ENCODE measurements at places on chromosomes 16 and 17. TPM values are rescaled to one million over a fixed set of nuclear protein-coding genes. Genes with fewer than 3 reads are reported as not detected.

GRCh38 chr16:68475071-68475470, 26.8 kb upstream of the SMPD3 start:
- H3K27me3 ChIP-seq, result peaks cover 4% of the 10 kb centered on the region
- H3K4me1 ChIP-seq, result peaks cover 17% of the 10 kb centered on the region
- H3K4me3 ChIP-seq, result no peak overlapping the region
- H3K27ac ChIP-seq, result peak overlapping the region; percentile 45
- H3K36me3 ChIP-seq, result no peaks in the 10 kb centered on the region
- peak; percentile 62 for DNase-seq

GRCh38 chr17:45046537-45047125, 4.8 kb downstream of the DCAKD start:
- H3K4me1 ChIP-seq, result peaks cover 32% of the 10 kb centered on the region
- H3K4me3 ChIP-seq, result no peak overlapping the region
- H3K27ac ChIP-seq, result no peak overlapping the region
- H3K36me3 ChIP-seq, result peaks cover 24% of the 10 kb centered on the region
- no peaks in the 10 kb centered on the region for H3K27me3 ChIP-seq
- no peak for DNase-seq

- H3K4me1 ChIP-seq, result peaks cover 7% of the 10 kb centered on the region
- H3K4me3 ChIP-seq, result no peak overlapping the region
- peaks cover 47% of the 10 kb centered on the region for H3K27me3 ChIP-seq
- no peak overlapping the region for H3K27ac ChIP-seq
Measured at GRCh38 chr17:5585836-5586521, 1.7 kb upstream of the NLRP1 start.

GRCh38 chr17:48799069-48799723, 17.8 kb downstream of the TTLL6 start:
- H3K36me3 ChIP-seq, result peaks cover 22% of the 10 kb centered on the region
- peak; percentile 57 for DNase-seq
- no peaks in the 10 kb centered on the region for H3K27me3 ChIP-seq
- peak overlapping the region; percentile 72 for H3K27ac ChIP-seq
- peaks cover 40% of the 10 kb centered on the region for H3K4me1 ChIP-seq
- no peak overlapping the region for H3K4me3 ChIP-seq

Gene ADAD2
- not detected for total RNA-seq

Gene TBX4
- total RNA-seq, result not detected

DNA sequence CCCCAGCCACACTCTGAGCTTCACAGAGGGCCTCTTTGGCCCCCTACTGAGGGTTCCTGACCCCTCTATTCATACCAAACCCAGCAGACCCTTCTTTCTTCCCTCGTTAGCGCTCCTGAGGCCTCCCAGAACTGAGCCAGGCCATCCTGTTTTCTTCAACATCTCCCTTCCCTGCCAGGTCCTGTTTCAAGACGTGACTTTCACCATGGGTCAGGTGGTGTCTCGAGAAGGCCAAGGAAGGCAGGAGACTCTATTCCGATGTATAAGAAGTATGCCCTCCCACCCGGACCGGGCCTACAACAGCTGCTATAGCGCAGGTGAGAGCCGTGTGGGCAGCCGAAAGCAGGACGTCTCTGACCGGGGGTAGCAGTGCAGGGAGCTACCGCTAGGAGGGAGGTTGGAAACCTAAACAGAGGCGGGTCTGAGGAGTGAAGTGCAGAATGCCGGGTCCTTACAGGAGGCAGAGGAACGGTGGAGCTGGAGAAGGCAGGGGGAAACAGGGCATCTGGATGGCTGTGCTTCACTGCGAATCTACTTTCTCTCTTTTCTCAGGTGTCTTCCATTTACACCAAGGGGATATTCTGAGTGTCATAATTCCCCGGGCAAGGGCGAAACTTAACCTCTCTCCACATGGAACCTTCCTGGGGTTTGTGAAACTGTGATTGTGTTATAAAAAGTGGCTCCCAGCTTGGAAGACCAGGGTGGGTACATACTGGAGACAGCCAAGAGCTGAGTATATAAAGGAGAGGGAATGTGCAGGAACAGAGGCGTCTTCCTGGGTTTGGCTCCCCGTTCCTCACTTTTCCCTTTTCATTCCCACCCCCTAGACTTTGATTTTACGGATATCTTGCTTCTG, 1.3 kb upstream of the SENP3 start:
- H3K36me3 ChIP-seq, result peaks cover 65% of the 10 kb centered on the region
- peak overlapping the region; percentile 64 for H3K27ac ChIP-seq
- H3K4me1 ChIP-seq, result peaks cover 44% of the 10 kb centered on the region
- peak overlapping the region; percentile 90 for H3K4me3 ChIP-seq
- DNase-seq, result peak; percentile 76
- H3K27me3 ChIP-seq, result no peaks in the 10 kb centered on the region

GRCh38 chr17:81583589-81584342, 31.6 kb upstream of the FAAP100 start:
- H3K27ac ChIP-seq, result no peak overlapping the region
- H3K4me1 ChIP-seq, result peaks cover 7% of the 10 kb centered on the region
- no peaks in the 10 kb centered on the region for H3K27me3 ChIP-seq
- H3K4me3 ChIP-seq, result no peak overlapping the region

DNA sequence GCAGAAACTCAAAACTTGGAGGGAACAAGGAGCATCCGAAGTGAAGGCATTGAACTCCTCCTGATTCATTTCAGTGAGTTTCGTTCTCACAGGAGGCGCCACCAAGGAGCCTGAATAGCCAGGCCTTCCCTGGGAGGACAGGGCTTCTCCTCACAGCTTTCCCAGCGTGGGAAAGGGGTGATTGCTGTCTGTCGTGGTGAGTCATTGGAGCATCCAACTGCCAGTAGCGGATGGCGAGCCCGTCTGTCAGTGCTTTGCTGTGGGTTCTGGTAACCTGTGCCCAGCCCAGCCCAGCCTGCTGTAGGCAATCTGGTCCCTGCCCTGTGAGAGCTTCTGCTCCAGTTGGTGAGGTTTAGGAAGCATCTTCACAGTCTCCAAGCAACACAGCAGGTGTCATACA, 28.3 kb downstream of the PLCD3 start:
- H3K27ac ChIP-seq, result no peak overlapping the region
- H3K36me3 ChIP-seq, result peaks cover 84% of the 10 kb centered on the region
- H3K4me3 ChIP-seq, result no peak overlapping the region

DNA sequence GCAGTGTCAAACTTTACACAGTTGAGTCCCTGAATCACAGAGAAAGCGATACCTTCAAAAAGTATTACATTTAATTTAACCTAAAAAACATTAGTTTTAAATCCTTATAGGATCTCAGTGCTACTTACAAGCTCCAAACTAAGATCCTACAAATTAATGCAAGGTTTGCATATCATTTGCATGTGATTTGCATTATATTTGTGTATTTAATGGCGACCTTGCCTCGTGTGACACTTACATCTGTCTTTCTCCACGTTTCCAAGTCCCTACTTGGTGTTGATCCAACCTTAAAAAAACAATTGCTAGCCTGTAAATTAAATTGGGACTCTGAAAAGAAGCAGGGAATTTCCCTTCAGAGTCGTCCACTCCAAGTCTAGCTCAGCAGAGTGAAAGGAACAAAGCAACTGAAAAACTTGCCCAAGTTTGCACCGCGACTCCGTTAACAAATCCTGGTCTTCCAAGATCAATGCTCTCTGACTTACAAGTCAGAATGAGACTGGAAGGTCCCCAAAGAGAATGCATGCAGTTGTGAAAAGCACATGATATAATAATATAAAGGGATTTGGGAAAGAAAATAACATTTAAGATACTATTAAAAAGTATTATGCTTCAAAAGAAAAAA, 739 bp upstream of the FAM117A start:
- DNase-seq, result no peak
- peak overlapping the region; percentile 81 for H3K27ac ChIP-seq

DNA sequence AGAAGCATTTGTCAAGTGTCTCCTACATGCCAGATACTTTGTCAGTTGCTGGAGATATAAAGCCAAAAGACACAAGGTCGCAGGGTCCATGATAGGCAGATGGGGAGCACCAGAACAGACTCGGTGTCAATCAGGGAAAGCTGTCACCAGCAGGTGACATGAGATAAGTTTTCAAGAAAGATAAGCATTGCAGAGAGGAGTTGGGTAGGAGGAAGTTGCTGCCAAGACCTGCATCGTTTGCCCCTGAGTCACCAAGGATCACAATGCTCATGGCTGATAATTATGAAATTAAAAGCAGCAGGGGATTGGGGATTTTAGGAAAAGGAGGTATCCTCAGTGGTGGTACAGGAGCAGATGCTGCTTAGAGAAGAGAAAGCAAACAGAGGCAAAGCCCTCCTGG, 551.1 kb upstream of the CDH11 start:
- no peak for DNase-seq
- no peak overlapping the region for H3K27ac ChIP-seq
- no peaks in the 10 kb centered on the region for H3K27me3 ChIP-seq
- no peaks in the 10 kb centered on the region for H3K4me1 ChIP-seq
- no peaks in the 10 kb centered on the region for H3K36me3 ChIP-seq

Gene ABCC12
- total RNA-seq, result not detected

Gene NHLRC4
- total RNA-seq, result not detected

DNA sequence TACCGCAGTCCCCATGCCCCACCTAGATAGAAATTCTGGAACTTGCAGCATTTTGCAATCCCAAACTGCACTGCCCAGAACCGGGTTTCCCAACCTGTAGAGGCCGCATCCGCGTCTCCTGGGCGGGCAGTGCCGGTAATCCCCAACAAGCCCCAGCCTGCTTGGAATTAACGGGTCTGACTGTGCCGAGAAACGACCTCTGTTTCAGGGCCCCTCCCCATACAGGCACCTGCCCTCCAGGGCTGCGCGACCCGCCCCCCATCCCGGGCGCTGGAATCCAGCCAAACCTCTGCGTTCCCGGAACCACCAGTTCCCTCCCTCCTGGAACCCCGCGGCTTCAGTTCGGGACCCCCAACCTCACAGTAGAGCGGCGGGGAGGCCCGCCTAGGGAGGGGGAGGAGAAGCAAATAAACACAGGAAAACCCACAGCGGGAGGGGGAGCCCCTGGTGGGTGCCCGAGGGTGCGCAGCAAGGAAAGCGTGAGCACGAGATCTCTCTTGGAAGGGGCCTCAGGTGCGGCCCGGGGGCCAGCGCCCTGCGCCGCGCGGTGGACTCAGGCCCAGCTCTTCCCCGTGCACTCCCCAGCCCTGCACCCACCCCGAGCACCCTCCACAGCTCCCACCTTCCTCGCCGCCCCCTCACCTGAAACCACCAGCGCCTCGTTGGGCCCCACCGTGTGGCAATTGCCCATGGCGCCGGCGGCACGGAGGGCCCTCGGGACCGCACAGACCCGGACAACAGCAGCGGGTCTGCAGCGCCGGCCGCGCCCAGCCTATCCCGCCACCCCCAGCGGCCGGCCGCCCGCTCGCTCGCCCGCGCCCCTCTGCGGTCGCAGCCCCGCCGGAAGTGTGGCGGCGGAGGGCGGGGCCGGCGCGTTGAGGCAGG, at the start of gene FLOT2:
Gene FLOT2 (minus strand): TSS at position 850 of the 885 bp plus-strand sequence. CDS start 159 bp downstream, at position 691.
- H3K4me1 ChIP-seq, result peaks cover 32% of the 10 kb centered on the region
- peak within 1 kb of the TSS; percentile 34 for H3K27ac ChIP-seq
- peaks cover 38% of the 10 kb centered on the region for H3K36me3 ChIP-seq

DNA sequence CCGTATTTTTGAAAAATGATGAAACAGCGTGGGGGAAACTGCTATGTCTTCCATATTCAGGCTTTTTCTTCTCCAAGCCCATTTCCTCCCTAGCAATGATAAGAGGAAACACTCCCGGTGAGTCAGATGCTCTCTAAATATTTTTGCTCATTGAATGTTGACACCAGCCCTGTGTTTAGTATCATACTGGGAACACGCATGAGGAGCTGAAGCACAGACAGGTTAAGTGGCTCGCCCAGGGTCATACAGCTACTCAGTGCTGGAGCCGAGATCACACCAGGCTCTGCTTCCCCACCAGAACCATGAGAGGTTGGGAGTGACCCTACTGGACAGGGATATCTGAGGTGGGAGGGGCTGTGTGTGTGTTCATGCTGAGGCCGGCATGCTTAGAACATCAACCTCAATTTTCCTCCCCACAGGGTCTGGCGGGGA, 37.8 kb upstream of the ADGRG1 start:
- DNase-seq, result peak; percentile 27
- no peaks in the 10 kb centered on the region for H3K36me3 ChIP-seq

Gene ITGAD
- not detected for total RNA-seq

Gene KRT14
- total RNA-seq, result 3.8 TPM

- H3K27ac ChIP-seq, result peak overlapping the region; percentile 57
- peak overlapping the region; percentile 71 for H3K4me3 ChIP-seq
- peaks cover 6% of the 10 kb centered on the region for H3K36me3 ChIP-seq
- no peak for DNase-seq
Measured at GRCh38 chr16:83138976-83139690, 512.4 kb downstream of the CDH13 start.

- H3K4me1 ChIP-seq, result peaks cover 33% of the 10 kb centered on the region
- H3K36me3 ChIP-seq, result peaks cover 36% of the 10 kb centered on the region
- H3K27me3 ChIP-seq, result no peaks in the 10 kb centered on the region
- peak overlapping the region; percentile 81 for H3K4me3 ChIP-seq
- DNase-seq, result peak; percentile 14
Measured at GRCh38 chr17:80034791-80035686, 633 bp downstream of the TBC1D16 start.

DNA sequence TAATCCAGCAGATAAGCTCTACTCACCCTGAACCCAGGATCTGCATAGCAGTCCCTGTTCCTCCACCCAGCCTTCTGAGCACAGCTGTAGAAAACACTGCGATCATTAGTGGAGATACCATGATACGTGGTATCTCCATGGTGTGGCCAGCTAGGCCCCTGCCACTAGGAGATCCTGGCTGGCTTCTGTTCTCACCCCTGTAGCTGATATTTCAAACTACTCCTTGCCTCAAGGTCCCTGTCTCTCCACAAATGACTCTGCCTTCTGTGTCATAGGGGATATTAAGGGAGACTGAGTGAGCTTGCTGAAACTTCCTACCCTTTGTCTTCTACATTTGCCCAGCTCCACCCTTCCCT, 44.3 kb downstream of the ERN1 start:
- H3K27me3 ChIP-seq, result no peaks in the 10 kb centered on the region
- DNase-seq, result no peak
- no peak overlapping the region for H3K27ac ChIP-seq

DNA sequence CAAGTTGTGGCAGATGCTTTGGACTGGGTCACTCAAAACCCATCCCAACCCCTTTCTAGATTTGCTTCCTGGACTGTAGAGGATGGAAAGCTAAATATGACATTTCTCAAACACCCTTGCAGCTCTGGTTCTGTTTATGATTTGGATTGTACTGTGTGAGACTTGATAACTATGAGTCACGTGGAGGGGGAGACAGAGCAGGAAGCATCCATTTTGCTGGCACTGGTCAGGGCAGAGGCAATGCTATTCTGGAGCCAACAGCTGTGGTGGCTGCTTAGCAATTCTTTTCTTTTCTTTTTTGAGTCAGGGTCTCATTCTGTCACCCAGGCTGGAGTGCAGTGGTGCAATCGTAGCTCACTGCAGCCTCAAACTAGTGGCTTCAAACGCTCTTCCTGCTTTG, 13.6 kb upstream of the TERF2 start:
- no peaks in the 10 kb centered on the region for H3K27me3 ChIP-seq
- H3K36me3 ChIP-seq, result peaks cover 14% of the 10 kb centered on the region
- no peak overlapping the region for H3K4me3 ChIP-seq
- no peak for DNase-seq
- H3K4me1 ChIP-seq, result peaks cover 45% of the 10 kb centered on the region
